Stimulated activated naive CD4-positive, alpha-beta T cell treated with Interleukin-2 at 50 U/mL for 16 hours (primary cell): ENCODE measurements at places on chromosomes 4 and X.

DNA sequence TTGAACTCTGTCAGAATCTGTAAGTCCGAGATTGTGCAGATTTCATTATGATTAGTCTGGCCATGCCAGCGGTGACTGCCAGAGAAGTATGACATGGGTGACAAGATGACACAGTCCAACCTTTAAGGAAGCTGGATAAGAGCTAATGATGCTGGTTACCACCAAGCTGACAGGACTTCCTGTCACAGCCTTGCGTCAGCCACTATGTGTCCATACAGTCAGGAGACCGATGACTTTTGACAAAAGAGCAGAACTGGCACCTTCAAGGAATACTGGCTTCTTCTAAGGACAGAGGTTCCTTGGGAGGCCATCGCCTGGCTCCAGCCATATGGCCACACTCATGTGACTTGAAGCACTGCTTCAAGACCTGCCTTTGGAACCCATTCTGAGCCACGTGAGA, 67.2 kb upstream of the TFDP3 start:
- no peak for DNase-seq

DNA sequence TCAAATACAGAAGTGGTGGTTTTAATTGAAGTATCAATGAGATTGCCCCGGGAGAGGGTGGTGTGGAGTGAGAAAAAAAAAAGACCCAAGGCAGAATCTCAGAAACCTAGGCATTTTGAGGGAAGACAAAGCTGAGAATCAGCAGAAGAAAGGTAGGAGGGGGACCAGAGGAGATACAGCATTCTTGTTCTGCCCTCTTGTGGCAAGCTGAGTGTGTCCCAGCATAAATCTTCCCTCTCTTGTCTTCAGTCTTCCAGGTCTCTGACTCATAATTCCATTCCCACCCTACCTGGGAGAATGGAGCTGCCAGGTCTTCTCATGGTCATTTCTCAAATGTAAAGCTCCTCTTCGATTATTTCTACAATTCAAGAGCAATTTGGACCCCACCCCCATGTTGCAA, 32.7 kb upstream of the MAGED1 start:
- no peak for DNase-seq

DNA sequence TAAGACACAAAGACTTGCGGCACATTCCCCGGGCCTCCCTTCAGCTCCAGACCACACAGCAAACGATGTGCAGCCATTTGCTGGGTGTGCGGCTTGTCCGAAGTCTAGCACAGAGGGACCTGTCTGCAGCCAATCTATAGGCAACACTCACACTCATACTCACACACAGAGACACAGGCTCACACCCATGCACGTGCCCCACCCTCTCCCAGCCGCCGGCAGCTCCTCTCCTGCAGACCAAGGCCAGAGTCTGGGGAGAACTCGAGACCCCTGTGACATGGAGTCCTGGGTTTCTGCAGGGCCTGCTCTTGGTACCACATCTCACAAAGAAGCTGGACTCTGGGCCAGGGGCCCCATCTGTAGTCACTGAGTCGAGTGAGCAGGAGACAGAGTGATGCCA, 245.4 kb upstream of the PSAPL1 start:
- DNase-seq, result no peak

- no peak for DNase-seq
Measured at GRCh38 chrX:97266406-97267121, 382.9 kb downstream of the RPA4 start.

DNA sequence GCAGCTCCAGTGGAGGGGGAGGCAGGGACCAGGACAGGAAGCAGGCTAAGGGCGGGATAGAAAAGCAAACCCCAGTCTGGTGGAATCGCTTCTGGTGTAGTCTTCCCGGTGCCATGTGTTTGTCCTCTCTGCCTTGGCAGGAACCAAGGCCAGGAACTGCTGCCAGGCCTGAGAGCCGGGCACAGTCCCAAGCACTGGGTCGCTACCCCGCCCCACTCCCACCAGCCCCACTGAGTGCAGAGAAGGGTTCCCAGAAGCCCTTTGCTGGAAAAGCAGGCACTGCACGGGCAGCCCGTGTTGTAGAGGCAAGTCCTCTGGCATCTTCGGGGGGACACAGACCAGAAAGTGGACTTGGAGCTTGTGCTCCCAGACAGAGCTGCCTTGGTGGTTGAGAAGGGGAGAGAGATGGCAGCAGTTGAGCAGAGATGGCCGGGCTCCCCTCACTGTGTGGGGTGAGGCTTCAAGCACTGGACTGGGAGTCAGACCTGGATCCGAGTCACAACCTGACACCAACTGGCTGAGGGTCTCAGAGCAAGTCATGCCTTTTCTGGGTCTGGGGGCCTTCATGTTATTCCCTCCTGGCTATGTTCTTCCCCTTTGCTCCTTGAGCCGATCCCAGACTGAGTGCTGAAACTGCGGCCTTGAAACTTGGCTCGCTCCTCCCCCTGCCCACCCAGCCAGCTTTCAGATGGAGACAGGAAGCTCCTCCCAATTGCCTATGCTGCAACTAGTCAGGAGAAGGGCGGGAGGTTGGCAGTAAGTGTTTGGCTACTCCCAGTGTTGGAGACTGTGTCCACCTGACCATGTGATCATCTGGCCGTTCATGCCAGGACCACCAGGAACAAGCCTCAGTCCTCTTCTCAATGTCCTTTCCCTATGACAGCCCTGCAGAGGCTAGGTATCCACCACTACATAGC, 59.7 kb upstream of the MTM1 start:
- no peak for DNase-seq

DNA sequence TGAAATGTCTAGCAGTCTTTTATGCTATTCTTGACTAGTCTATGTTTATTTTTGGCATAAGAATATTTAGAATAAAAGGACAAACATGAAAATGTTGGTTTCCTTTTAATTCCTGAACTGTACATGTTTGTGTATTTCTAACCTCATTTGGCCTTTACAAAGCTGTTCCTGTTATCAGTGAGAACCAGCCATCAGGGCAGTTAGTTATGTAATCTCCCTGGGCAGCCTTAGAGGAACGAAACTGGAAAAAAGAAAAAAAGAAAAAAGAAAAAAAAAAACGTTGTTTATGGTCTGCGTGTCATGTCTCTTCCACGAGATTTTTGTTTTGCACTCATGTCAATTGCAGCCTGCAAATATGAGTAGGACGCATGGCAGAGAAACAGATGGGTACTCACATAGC, 193.7 kb downstream of the MAGEB5 start:
- DNase-seq, result no peak
